ENCODE measurements at places on chromosomes 4 and X.

- no peak for DNase-seq
These were observed 2.6 kb downstream of the UVSSA start for GRCh38 chr4:1349359-1350168.

DNA sequence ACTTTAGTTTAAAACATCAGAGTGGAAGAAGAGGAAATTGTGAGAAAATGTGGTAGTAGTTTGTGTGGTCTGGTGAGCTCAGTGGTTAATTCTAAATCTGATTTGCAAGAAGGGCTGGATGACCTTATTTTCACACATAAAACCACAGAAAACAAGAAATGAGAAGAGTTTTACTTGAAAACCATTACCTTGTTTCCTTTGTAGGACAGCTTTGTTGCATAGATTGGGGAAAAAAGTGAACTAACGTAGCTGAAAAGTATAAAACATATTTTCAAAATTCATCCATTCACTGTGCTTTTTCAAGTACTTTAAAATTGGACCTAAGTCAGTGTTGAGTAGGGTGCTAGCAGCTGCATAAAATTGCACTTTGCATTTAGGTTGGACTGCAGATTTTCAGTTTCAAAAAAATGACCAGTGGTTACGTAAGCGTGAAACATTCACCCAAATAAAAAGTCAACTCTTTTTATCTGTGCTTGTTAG lies 211.3 kb downstream of the ARHGAP10 start:
- no peak for DNase-seq

- no peak for DNase-seq
These were observed 229.9 kb upstream of the CPEB2 start for GRCh38 chr4:14772388-14772787.

DNA sequence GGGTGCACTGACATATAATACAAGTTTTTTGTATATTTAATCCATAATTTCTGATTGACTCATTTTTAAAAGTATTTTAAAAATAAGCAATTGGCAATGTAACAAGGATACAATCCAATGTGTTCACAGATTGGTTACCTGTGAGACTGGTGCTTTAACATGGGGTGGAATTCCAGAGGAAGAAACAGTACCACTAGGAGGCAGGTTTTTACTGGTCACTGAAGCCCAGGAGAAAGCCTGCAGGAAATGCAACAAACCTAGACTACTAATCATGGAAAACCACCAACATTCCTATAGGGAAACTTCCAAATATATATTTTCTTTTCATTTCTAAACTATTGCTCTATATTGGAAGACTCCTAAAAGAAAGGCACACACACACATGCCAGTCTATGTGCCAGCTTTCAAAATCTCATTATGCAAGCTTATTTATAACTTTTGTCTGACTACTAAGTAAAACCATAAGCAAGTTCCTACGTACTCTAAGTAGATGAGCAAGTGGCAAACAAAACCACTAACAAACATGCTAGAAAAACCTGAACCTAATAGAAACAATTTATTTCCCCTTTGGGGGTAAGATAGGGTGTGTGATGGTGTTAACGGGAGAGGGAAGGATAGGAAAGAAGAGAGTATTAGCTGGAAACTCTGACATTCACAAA lies 19.2 kb downstream of the G3BP2 start:
- no peak for DNase-seq

DNA sequence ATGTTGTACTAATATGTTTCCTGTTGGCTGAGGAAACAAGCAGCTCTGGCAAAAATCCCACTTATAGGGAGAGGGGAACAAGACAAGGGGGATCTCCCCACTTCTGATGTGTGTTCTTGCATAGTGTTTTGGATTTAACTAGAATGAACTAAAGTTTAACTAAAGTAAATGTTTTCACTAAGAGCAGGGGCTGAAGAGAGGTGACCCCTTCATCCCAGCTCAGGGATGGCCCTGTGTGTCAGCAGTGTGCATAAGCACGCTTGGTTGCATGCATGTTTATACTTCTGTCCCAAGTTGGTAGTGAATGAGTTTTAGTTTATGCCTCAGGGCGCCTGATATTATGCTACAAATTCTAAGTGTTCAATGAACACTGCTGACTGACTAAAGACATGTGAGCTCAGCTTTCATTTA lies 169.4 kb downstream of the MGST2 start:
- no peak for DNase-seq

- no peak for DNase-seq
These were observed 558.5 kb upstream of the DIAPH2 start for GRCh38 chrX:96126182-96126581.

DNA sequence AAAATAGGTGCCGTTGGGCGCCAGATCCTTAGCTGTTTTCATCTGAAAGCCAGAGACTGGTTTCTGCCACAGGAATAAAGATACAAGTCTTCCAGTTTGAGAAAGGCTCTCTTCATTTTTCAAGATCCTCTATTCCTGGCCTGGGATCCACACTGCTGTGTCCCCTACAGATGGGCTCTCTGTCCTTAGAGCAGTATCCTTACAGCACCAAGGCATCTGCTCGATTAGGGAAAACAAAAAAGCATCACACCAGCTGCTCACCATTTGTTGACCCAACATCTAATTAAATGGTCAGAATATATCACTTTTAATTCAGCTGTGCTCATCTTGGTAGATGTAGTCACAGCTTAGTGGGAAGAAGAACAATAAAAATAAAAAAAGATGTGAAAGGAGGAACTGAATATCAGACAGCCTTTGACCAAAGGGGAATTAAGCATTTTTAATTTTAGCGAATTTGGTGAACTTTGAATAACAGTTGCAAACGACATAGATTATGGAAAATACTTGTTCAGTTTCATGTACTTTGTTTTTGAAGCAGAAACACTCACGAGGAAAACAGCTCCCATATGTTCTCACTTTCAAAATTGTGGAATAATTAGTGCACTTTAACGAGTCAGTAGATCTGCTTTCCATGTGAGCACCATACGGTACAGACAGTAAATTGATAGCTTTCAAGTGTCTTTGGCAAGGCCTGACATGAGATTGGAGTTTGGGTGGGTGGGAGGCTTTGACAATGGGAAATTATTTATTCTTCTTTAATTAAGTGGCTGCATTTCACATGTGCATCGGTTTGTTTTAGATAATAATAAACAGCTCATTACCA lies 148.4 kb upstream of the CLNK start:
- no peak for DNase-seq

- no peak for DNase-seq
These were observed 144.2 kb downstream of the MSN start for GRCh38 chrX:65811558-65812228.

DNA sequence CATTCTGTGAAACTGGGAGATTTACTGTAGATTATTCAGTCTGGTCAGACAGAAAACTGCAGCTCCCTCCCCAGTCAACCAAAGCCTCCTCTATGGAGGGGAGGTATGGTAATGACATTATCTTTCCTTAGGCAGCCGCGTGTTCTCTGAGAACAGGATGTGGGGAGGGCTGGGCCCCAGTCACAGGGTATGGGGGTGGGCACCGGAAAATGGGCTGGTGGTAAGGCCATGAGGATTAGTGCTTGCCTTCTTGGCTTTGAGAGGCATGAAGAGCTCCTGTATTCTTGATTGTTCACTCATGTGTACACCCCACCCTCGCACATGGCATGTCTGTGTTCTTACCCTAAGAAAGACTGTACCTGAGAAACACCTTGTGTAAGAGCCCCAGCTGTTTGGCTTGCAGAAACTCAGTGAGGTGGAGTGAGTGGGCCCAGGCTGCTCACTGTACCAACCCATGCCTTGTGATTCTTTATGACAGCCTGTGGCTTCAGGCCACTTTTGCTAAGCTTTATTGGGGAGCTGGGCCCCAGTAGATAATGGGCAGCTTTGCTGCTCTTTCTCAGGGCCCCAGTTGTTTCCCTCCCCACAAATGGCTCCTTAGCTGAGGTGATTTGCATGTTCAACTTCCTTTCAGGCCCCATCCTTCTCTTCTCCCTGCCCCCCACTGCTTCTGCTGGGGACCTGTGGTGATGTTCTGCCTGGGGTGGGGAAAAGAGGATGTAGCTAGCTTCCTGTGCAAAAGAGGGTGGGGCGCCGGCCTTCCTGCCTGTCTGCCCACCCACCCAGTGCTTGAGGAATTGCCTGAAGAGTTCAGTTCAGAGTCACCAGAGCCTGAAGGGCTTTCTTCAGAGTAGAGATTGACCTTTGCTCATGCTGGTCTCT lies 30.7 kb downstream of the MSN start:
- DNase-seq, result no peak

DNA sequence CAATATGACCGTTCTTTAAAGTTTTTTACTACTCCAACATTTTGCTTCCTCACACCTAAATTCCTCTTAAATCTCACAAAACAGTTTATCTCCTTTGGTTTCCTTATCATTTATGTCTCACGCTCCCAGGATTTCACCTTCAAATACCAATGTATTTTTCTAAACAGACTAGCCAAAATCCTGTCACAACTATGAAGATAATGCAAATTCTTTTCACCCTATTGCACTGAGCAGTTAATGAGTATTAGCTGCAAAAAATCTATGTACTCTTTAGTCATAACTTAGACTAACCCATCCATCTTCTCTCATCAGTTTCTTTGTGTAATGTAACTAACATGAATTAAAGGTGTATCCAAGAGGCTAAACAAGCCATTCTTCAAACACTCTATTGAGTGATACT lies 151.3 kb downstream of the COMMD8 start:
- no peak for DNase-seq

GRCh38 chr4:159101988-159102621 lies 774 bp upstream of the RAPGEF2 start:
- DNase-seq, result no peak

- no peak for DNase-seq
These were observed 49.8 kb upstream of the CYSLTR1 start for GRCh38 chrX:78377186-78377585.

DNA sequence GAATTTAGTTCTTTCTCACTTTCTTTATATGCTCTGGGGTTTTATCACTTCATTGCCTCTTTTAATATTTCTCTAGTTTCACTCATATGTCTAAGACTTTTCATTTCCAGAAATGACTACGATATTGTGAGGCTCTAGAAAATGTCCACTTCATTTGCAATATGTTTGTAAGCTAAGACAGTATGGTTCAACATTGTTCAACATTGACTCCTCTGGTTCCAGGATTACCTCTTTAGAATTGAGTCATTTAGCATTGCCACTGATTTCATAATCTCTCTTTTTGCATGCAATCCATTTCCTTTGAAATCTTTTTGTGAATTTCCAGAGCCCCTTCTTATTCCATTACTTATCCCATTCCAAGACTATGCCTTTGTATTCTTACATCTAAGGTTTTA lies 32.3 kb downstream of the BBS12 start:
- no peak for DNase-seq

GRCh38 chr4:173135241-173135847 lies 33.3 kb upstream of the GALNT7 start:
- DNase-seq, result no peak

- no peak for DNase-seq
These were observed 167.0 kb downstream of the SMIM20 start for GRCh38 chr4:26080870-26081628.

DNA sequence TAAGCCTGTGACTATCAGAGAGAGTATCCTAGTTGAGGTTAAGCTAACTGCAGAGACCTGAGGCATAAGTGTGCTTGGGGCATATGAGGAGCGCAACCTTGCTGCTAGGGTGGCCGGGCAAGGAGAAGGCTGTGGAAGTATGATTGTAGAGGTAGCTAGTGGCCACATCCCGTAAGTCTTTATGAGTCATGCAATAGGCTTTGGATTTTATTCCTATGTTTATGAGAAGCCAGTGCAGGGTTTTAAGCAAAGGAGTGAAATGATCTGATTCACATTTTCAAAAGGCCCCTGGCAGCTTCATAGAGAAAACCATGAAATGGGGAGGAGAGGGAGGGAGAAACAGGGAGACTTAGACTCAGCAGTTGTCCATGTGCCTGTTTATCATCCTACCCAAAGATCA lies 92.1 kb upstream of the WDFY3 start:
- no peak for DNase-seq

DNA sequence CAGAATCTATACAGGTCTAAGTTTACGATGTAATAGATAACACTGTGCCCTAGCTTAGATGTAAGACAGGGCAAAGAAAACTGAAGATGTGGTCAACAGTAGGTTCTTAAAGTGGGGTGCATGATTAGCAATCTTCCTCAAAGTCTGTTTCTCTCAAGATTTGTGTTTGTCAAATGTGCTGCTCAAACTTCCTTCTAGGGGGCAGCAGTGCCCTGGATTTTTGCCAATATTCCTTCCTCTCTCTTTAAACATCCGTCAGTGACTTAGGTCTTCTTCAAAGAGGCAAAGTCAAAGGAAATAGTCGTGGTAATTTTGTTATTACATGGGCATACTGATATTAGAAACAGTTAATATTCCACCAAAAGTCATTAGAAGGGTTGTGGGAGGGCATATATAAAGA lies 4.2 kb upstream of the PDHA2 start:
- no peak for DNase-seq

- DNase-seq, result no peak
These were observed 322.8 kb upstream of the DIAPH2 start for GRCh38 chrX:96361844-96362243.

DNA sequence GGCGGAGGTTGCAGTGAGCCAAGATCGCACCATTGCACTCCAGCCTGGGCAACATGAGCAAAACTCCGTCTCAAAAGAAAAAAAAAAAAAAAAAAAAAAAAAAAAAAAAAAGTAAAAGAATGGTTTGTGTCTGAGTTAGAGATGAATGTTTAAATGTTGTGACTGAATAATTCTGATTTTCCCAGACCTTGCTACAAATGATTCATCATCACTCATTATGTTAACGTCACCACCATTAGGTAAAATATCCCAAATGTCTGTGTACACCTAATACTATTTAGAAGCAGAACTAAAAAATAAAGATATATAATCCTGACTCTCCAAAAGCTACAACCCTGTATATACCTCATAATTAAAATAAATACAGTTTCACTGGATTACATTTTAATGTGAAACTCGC lies 70.8 kb downstream of the HHIP start:
- DNase-seq, result no peak

GRCh38 chr4:30763321-30763727 lies 43.2 kb downstream of the PCDH7 start:
- no peak for DNase-seq

- DNase-seq, result no peak
These were observed 38.6 kb upstream of the MSMO1 start for GRCh38 chr4:165288639-165289422.

DNA sequence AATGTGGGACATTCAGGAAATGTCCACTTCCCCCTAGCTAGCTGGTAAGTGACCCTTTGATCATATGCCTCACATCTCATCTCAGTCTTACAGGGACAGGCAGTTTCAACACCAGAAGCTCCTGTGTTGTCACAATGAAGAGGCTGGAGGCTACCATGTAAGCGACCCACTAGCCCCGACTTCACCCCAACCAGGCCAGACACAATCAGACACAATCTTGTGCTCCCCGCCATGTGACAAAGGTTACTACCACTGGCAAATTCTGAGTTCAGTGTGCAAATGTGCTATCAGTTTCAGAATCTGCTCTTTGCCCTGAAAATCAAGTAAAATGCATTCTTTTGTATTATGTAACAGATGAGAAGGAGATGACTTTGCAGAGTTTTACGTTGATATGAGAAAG lies 56.9 kb upstream of the STS start:
- DNase-seq, result no peak

DNA sequence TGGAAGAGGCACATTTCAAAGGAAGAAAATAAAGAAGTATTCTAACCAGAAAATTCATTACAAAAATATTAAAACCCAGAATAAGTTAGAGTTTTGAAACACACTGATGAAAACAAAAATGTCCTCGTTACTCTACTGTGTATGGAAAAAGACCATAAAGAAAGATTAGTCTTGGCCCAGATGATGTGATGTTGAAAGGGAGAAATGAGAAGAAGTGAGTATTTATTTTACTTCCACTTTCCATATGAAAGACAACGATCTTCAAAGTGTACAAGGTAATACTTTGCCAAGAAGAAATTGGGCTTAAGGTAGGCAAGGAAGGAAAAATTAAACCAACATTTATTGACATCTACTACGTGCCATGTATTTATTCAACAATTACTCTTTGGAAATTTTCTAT lies 48.6 kb upstream of the EMCN start:
- DNase-seq, result no peak

All from caudate nucleus (tissue), 63 donors.